ENCODE measurements at places on chromosomes 3 and 15.

DNA sequence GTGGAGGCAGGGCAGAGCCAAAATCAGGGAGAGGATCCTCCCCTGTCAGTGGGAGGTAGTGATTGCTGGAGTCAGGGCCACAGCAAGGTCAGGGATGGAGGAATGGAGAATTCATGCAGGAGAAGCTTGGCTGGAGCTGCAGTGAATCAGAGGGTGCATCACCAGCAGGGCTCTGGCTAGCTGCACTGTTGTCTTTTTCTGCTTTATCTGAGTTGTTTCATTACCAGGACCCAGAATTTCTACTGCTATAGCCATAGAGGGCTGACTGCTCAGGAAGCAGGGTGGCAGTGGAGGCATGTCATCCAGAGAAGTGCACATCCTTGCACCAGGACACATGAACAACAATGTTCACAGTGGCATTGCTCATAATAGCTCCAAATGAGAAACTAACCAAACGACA is 113.5 kb upstream of the GALNT15 start:
- no peaks in the 10 kb centered on the region for H3K36me3 ChIP-seq
- DNase-seq = no peak
- H3K27me3 ChIP-seq = no peaks in the 10 kb centered on the region
- no peak overlapping the region for H3K4me3 ChIP-seq

DNA sequence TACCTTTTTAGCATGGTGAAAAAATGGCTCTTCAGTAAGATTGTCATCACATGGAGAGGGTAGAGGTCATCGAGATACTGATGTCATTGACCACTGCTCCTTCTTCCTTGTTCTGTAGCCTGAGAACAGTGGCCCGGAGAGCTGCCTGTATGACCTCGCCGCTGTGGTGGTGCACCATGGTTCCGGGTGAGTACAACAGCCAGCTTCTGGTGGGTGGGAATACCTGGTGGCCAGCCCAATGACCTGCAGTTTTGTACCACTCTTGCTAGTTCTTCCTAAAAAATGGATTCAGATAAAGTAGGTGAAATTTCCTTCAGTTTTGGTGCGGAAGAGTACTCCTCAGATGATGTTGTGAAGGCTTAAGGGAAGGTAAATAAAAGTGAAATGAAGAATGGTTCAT is 8.4 kb upstream of the FBXL22 start:
- no peak overlapping the region for H3K4me3 ChIP-seq
- no peak for DNase-seq
- no peaks in the 10 kb centered on the region for H3K36me3 ChIP-seq
- H3K27me3 ChIP-seq = no peaks in the 10 kb centered on the region
- H3K4me1 ChIP-seq = no peaks in the 10 kb centered on the region

DNA sequence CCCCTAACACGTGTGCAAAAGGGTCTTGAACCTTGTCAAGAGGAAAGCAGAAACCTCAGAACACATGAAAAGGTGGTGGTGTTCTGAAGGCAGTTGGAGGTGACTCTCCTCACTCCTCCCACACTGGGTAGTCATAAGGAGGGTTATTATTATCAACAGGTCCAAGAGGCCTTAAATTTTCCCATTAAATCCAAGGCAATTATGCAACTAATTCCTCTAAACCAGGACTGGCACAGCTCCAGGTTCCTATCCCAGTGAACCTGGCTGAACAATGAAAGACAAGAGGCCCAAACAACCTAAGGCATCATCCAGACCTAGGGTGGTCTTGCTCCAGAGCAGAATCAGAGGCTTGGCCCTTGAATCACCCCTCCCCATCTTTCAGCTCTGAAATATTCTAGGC is 15.0 kb downstream of the MYLK start:
- no peaks in the 10 kb centered on the region for H3K27me3 ChIP-seq
- H3K36me3 ChIP-seq = no peaks in the 10 kb centered on the region
- H3K4me3 ChIP-seq = no peak overlapping the region

- no peak for DNase-seq
- H3K4me1 ChIP-seq = peaks cover 2% of the 10 kb centered on the region
- no peaks in the 10 kb centered on the region for H3K36me3 ChIP-seq
- no peaks in the 10 kb centered on the region for H3K27me3 ChIP-seq
- no peak overlapping the region for H3K27ac ChIP-seq
Observed at GRCh38 chr15:52303093-52303772, 7.6 kb upstream of the MYO5C start.

GRCh38 chr3:197811343-197811742 is 20.3 kb downstream of the LRCH3 start:
- H3K4me1 ChIP-seq = no peaks in the 10 kb centered on the region
- H3K27me3 ChIP-seq = no peaks in the 10 kb centered on the region
- no peaks in the 10 kb centered on the region for H3K36me3 ChIP-seq
- DNase-seq = no peak
- no peak overlapping the region for H3K27ac ChIP-seq

GRCh38 chr3:89571707-89572106 is 464.3 kb downstream of the EPHA3 start:
- DNase-seq = no peak
- no peak overlapping the region for H3K4me3 ChIP-seq
- no peaks in the 10 kb centered on the region for H3K4me1 ChIP-seq

- H3K36me3 ChIP-seq = no peaks in the 10 kb centered on the region
- no peaks in the 10 kb centered on the region for H3K27me3 ChIP-seq
- no peak overlapping the region for H3K4me3 ChIP-seq
- H3K27ac ChIP-seq = no peak overlapping the region
- H3K4me1 ChIP-seq = no peaks in the 10 kb centered on the region
Observed at GRCh38 chr3:118495206-118495605, 539.4 kb downstream of the IGSF11 start.

- peaks cover 3% of the 10 kb centered on the region for H3K36me3 ChIP-seq
- no peak for DNase-seq
- H3K4me3 ChIP-seq = no peak overlapping the region
- no peaks in the 10 kb centered on the region for H3K27me3 ChIP-seq
Observed at GRCh38 chr3:186974824-186975313, 44.5 kb downstream of the ST6GAL1 start.

DNA sequence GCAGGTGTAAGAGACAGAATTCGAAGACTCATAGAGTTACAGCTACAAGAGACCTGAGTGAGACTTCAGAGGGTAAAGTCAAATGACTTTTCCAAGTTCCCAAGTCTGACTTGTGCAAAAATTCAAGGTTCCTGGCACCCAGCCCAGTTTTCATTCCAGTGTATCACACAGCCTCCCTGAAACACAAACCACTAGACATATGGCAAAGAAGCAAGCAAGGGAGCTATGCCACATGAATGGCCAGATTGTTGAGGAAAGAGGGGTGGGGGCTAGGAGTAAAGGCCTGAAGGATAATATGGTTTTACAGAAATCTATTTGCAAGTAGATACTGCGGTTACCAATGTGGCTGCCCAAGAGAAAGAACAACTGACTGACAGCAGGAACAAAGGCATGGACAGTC is 301.2 kb downstream of the MECOM start:
- H3K27ac ChIP-seq = no peak overlapping the region
- DNase-seq = no peak
- no peaks in the 10 kb centered on the region for H3K4me1 ChIP-seq
- H3K36me3 ChIP-seq = no peaks in the 10 kb centered on the region
- no peaks in the 10 kb centered on the region for H3K27me3 ChIP-seq
- H3K4me3 ChIP-seq = no peak overlapping the region

- H3K4me1 ChIP-seq = no peaks in the 10 kb centered on the region
- no peak for DNase-seq
- H3K27ac ChIP-seq = no peak overlapping the region
- H3K27me3 ChIP-seq = no peaks in the 10 kb centered on the region
- no peak overlapping the region for H3K4me3 ChIP-seq
Observed at GRCh38 chr15:83899670-83900069, 245.7 kb downstream of the ADAMTSL3 start.

GRCh38 chr3:184315543-184315867 is 1.1 kb downstream of the EIF4G1 start:
- DNase-seq = no peak
- H3K27ac ChIP-seq = no peak overlapping the region
- H3K4me1 ChIP-seq = no peaks in the 10 kb centered on the region
- no peaks in the 10 kb centered on the region for H3K27me3 ChIP-seq

DNA sequence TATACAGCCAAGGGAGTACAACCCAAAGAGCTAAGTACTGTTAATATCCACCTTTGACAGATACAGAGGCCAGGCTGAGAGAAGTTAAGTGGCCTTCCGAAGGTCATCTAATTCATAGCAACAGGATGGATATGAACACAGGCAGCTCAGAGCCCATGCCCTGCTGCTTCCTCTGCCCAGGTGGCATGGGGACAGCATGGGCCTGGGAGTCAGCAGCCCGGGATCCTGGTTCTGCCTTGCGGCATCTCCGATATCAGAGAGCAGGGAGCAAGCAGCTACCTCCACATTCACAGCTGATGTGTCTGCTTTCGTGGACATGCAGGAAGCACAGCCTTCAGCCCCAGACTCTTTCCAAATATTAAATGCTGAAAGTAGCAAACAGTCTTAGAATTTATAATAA is 55.6 kb downstream of the STARD5 start:
- 0 out of 2 replicates have a peak, but pooled peaks cover 1% of the 10 kb centered on the region for H3K4me1 ChIP-seq
- H3K27ac ChIP-seq = no peak overlapping the region
- no peak for DNase-seq
- H3K27me3 ChIP-seq = no peaks in the 10 kb centered on the region
- no peak overlapping the region for H3K4me3 ChIP-seq
- H3K36me3 ChIP-seq = no peaks in the 10 kb centered on the region

- no peaks in the 10 kb centered on the region for H3K36me3 ChIP-seq
- H3K27me3 ChIP-seq = no peaks in the 10 kb centered on the region
- no peaks in the 10 kb centered on the region for H3K4me1 ChIP-seq
- no peak overlapping the region for H3K4me3 ChIP-seq
- no peak overlapping the region for H3K27ac ChIP-seq
Observed at GRCh38 chr3:115876876-115877614, 253.7 kb downstream of the GAP43 start.

DNA sequence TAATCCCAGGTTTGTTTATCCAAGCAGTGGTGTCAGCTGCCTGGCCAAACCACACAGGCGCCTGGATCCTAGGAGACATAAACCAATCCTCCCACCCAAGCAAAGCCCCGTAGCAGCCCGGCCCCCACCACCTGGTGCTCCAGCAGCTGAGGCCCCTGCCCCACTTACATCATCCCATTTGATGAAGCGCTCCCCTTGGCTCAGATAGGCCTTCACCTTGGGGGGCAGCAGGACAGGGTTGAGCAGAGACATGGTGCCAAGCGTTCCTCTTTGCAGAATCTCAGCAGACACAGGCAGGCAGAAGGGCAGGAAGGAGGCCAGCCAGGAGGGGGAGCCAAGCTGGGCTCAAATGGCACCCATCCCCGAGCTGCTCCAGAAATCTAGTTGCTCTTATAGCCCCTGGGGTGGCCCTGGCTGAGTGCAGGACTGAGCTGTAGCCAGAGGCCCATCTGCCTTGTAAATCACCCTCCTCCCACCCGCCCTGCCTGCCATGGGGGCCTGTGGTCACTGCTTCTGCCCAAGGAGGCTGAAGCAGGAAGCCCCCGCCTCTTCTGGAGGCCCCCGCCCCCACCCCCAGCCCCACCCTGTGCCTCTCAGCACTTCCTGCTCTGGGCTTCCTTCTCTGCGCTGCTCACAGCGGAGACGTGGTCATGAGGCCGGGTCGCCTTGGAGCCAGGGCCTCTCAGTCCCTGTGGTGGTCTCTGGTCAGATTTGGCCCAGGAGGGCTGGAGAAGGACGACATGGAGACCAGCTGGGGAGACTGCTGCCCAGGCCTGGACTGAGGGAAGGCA is at the start of gene PLCB2:
TSS of gene PLCB2 (minus strand) at position 515 of the 791 bp plus-strand sequence. CDS start at position 252, 263 bp downstream.
- peaks cover 18% of the 10 kb centered on the region for H3K4me1 ChIP-seq
- DNase-seq = no peak
- H3K27me3 ChIP-seq = no peaks in the 10 kb centered on the region
- H3K36me3 ChIP-seq = no peaks in the 10 kb centered on the region

GRCh38 chr15:93159930-93160329 is 70.9 kb upstream of the RGMA start:
- no peaks in the 10 kb centered on the region for H3K4me1 ChIP-seq
- no peaks in the 10 kb centered on the region for H3K27me3 ChIP-seq

GRCh38 chr3:136667081-136667480 is 85.1 kb downstream of the STAG1 start:
- no peak overlapping the region for H3K4me3 ChIP-seq
- no peak overlapping the region for H3K27ac ChIP-seq
- no peaks in the 10 kb centered on the region for H3K4me1 ChIP-seq
- no peak for DNase-seq

DNA sequence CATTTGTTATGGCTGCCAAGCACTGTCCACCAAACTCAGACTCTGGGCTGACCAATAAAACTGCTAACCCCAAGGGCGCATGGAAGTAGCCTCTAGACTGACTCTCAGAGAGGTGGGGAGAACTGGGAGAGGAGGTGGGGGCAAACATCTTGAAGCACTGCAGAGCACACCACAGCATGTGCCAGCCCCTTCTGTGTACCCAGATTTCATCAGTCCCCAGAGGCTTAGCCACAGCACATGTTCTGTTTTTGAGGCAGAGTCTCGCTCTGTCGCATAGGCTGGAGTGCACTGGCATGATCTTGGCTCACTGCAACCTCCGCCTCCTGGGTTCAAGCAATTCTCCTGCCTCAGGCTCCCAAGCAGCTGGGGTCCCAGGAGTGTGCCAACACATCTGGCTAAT is 119.5 kb upstream of the SPATA12 start:
- no peaks in the 10 kb centered on the region for H3K4me1 ChIP-seq
- H3K36me3 ChIP-seq = no peaks in the 10 kb centered on the region
- H3K27ac ChIP-seq = no peak overlapping the region
- H3K4me3 ChIP-seq = no peak overlapping the region

DNA sequence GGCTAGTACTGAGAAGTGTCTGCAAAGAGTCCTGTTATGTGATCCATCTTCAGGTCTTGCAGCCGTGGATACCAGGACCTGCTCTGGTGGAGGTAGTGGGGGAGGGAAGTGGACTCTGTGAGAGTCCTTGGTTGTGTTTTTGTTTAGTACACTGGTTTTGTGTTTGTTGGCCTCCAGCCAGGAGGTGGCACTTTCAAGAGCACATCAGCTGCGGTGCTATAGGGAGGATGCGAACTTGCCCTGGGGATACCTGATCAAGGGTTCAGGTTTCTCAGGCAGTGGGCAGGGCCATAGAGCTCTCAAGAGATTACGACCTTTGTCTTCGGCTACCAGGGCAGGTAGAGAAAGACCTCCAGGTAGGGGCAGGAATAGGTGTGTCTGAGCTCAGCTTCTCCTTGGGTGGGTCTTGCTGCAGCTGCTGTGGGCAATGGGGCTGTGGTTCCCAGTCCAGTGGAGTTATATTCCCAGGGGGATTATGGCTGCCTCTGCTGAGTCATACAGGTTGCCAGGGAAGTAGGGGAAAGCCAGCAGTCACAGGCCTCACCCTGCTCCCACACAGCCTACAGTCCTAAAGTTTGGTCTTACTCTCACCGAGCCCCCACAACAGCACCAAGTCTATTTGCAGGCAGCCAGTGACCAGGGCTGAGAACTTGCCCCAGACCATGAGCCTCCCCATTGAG is 132.8 kb upstream of the NPHP3 start:
- no peaks in the 10 kb centered on the region for H3K36me3 ChIP-seq
- no peak overlapping the region for H3K27ac ChIP-seq
